Endothelial cell of umbilical vein (primary cell): ENCODE measurements at places on chromosomes 7 and 10. TPM values are rescaled to one million over a fixed set of nuclear protein-coding genes. Genes with fewer than 3 reads are reported as not detected.
A peak's percentile ranks its signal among the peaks of the same experiment; 100 is the strongest.

ZNF655 gene
- 15.7 and 16.9 TPM in 2 replicates for total RNA-seq

PNLIP gene
- not detected in 2 replicates for total RNA-seq

GRCh38 chr7:137069249-137069963 is 201.0 kb downstream of the CHRM2 start:
- DNase-seq: no peak

GRCh38 chr7:32588657-32589056 is 93.4 kb downstream of the AVL9 start:
- peak; percentile 85 for DNase-seq

DNA sequence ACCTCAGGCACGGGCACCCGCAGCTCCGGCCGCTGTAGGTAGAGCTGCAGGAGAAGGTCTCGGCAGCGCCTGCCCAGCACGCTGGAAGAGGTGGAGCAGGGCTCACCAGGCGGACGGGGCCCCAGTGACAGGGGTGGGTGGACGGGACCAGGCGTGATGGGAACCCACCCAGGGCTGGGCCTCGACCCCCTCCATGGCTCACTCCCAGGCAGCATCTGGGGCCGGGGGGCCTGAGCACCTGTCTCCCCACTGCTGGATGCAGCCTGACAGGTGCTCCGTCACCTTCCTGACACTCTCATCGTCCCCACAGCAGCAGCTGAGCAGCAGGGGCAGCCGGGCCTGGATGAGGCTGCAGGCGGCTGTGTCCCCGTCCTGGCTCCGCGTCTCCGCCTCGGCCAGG is 16.7 kb upstream of the MICALL2 start:
- no peak for DNase-seq

MMD2 gene
- total RNA-seq: not detected in 2 replicates

LYZL2 gene
- not detected in 2 replicates for total RNA-seq

DNA sequence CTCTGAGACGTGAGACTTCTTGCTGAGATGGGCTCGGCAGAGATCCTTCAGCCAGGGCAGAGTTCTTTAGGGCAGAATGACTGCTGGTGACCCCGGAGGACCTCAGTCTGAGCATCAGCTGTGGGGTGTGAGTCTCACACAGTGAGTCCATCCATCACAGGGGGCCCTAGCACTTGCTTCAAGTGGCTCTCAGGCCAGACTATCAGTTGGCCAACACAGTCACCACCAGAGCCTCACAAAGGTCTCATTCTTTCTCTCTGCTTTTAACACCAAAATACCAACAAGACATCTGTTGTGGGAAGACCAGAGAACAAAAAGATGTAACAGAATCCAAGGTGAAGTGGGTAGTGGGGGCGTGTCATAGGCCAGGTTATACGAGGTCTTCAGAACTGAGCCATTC is 345.6 kb upstream of the NRP1 start:
- DNase-seq: no peak

DNA sequence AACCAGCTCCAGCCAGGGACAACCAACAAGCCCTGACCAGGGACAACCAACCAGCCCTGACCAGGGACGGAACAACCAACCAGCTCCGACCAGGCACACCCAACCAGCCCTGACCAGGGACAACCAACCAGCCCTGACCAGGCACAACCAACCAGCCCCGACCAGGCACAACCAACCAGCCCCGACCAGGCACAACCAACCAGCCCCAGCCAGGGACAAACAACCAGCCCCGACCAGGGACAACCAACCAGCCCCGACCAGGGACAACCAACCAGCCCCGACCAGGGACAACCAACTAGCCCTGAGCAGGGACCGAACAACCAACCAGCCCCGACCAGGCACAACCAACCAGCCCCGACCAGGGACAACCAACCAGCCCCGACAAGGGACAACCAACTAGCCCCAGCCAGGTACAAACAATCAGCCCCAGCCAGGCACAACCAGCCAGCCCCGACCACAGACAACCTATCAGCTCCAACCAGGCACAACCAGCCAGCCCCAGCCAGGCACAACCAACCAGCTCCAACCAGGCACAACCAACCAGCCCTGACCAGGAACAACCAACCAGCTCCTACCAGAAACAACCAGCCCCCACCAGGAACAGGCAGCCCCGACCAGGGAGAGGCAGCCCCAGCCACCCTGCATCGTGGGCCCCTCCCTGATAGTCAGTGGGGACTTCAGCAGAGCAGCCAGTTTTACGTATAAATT is 56.4 kb downstream of the PROSER2 start:
- DNase-seq: no peak
